NCI-H774 (cell line): ENCODE measurements at places on chromosomes 3 and 15.

DNA sequence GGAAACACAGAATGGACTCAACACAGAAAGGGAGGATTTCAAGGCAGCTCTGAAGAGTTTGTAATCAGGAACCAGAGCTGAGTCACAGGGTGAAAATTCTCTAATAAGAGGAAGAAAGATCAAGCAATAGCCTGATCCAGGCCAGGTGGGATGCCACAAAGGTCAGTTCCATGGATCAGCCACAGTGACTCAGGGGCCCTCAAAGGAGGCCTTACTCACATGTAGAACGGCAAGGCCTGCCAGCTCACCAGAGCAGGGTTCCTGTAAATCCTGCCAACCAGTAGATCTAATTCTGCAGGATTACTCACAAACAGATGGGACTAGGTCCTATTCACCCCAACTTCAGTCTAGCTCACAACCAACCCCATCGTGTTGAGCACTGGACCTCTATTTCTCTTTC lies 78.3 kb upstream of the PPP2R3A start:
- no peak for DNase-seq

GRCh38 chr3:59116233-59116537 lies 66.4 kb upstream of the CFAP20DC start:
- no peak for DNase-seq

DNA sequence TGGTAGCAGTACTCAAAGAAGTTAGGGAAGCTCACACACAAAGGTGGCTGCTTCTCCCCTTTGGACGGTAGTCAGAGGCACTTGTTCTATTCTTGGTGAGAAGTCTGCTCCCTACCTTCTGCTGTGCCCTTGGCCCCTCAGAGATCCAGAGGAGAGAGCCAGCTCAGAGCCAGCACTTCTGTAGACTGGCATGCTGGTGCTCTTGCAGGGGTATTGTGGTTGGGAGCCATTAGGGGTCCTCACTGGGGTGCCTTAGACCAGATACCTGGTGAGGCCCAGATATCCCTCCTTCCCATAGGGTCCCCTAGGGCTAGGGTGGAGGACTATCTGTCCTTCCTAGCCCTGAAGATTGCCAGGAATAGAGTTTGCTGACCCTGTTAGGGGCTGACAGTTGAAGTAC lies 140.6 kb downstream of the EEFSEC start:
- no peak for DNase-seq

DNA sequence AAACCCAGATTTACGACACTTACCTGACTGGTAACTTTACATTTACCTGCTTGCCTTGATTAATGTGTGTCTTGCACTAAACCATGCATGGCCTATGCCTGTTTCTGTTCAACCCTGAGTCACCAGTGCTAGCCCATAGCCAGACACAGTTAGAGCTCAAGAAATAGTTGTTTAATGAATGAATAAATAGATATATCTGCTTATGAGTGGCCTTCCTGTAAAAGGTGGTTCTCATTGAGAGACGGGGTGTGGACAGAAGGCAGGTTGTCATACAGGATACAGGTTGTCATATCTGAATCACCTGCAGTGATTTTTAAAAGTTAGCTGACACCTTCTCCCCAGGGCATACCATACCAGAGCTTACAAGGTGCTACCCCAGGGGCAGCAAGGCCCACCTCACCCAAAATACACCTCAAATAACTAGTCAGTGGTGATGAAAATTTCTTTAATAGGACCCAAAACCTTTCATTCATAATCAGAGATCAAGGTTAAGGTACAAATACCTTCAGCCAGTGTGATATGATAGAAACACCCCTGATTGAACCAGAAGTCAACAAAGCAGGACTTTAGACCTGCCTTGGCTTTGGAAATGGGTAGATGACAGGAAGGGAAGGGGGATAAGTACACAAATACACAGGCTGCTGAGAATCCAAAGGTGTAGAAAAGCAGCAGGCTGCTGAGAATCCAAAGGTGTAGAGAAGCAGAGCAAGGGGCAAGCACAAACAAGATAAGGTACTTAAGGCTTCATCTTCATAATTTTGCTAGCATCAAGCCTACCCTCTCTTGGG lies 45.4 kb upstream of the TSC22D2 start:
- no peak for DNase-seq

- no peak for DNase-seq
Measured at GRCh38 chr3:193983846-193984818, 151.8 kb upstream of the HES1 start.

DNA sequence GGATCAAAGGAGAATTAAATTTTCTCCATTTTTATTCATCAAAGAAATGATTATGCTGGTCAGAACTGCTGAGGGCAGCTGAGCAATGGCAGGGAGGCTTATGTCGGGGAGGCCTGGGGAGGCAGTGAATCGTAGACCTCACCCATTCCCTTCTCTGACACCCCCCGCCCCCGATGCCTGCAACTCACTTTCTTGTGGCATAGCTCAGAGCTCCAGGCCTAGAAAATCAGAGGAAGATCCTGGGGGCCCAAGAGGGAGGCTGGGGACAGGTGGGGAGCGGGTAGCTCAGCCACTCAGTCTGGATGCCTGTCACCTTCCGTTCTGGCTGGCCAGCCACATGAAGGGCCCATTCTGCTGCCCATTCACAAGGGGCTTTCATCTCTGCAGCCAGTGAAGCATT lies 1.1 kb upstream of the DNAH1 start:
- DNase-seq, result no peak

DNA sequence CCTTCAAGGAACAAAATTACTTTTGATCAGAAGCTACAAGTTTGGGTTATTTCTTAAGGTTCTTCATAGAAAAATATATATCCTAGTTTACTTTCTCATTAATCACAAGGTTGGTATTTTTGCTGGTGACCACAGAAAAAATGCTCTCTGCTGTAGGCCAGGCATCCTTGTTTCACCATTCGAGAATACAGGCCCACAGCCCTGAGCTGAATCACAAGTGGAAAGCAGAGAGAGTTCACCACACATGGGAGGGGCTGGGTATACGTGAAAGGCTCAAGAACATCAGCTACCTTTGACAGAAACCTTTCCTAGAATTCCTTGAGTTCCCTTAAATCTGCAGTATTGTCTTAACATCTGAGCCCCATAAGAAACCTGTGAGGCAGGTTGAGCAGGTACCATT lies 23.2 kb downstream of the CPEB1 start:
- DNase-seq, result no peak

DNA sequence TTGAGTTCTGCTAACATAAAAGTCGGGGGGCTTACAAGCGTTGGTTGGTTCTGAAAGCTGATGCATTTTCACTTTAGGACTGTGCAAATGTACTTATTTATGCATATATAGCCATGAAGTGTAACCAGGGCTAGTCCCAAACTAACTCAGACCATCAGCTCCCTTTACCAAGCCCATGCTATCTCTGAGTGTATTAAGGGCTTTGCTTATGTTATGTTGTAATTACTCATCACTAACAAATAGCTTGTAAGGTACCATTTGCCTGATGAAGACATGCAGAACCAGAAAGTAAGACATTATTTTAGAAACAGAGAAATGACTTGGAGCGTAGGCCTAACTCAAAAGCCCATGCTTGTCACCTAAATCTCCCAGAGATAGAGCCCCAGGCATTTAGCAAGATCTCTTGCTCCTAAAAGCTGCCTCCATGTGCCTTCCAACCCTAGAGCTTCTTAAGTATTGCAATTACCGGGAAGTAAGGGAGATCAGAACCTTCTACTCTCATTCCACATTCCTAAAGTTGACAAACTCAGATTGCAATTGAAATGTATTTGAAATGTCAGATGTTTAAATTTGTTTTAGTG lies 362.9 kb upstream of the RBMS3 start:
- no peak for DNase-seq

GRCh38 chr3:8413337-8413926 lies 88.2 kb upstream of the LMCD1 start:
- no peak for DNase-seq

GRCh38 chr15:69009341-69009740 lies 5.2 kb upstream of the NOX5 start:
- DNase-seq, result no peak

DNA sequence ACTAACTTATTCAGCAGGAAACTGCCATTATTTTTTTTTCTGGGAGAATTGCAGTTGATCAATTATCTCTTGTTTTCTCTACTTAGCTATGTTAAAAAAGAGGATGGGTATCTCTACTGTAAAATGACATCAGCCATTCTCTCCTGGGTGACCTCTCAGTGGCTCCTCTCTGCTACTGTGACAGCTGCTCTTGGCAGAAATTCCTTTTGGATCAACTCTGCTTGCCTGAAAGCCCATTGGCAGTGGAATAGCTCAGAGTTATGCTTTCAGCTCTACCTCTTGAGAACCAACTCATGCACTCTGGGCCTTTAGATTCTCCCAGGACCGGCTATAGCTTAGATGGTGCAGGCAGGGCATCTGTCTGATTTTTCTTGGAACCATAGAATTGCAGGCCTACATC lies 99.9 kb upstream of the GAP43 start:
- no peak for DNase-seq

GRCh38 chr15:31106495-31107300 lies 5.2 kb upstream of the TRPM1 start:
- DNase-seq, result no peak

- DNase-seq, result no peak
Measured at GRCh38 chr3:177208223-177208622, 10.9 kb upstream of the TBL1XR1 start.

DNA sequence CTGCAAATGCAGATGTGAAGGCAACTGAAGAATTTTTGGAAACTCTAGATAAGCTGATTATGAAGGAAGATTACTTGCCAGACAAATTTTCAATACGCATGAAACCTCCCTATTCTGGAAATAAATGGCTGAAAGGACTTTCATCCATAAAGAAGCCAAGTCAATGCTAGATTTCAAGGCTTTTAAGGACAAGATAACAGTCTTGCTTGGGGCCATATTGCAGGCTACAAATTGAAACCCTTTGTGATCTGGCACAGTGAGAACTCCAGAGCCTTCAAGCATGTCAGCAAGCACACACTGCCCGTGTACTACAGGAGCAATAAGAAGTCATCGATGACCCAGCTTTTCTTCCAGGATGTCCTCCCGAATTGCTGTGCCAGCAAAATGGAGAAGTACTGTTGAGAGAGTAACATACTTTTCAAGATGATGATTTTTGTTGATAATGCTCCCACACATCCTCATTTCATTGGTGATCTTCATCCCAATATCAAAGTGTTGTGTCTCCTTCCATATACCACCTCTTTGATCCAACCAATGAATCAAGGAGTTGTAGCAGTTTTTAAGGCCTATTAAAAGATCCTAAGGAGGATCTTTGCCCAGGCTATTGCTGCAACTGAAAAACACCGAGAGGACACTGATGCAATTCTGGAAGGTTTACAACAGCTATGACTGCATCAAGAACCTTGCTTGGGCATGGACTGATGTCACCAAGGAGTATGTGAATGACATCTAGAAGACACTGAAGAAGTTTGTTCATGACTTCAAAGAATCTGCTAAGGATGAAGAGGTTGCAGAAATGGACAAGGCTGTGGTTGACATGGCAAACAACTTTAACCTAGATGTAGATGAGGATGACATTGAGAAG lies 20.3 kb downstream of the CALML4 start:
- no peak for DNase-seq

GRCh38 chr3:154060238-154061000 lies 60.8 kb upstream of the ARHGEF26 start:
- no peak for DNase-seq

GRCh38 chr3:8052659-8053058 lies 449.0 kb upstream of the LMCD1 start:
- DNase-seq, result no peak

DNA sequence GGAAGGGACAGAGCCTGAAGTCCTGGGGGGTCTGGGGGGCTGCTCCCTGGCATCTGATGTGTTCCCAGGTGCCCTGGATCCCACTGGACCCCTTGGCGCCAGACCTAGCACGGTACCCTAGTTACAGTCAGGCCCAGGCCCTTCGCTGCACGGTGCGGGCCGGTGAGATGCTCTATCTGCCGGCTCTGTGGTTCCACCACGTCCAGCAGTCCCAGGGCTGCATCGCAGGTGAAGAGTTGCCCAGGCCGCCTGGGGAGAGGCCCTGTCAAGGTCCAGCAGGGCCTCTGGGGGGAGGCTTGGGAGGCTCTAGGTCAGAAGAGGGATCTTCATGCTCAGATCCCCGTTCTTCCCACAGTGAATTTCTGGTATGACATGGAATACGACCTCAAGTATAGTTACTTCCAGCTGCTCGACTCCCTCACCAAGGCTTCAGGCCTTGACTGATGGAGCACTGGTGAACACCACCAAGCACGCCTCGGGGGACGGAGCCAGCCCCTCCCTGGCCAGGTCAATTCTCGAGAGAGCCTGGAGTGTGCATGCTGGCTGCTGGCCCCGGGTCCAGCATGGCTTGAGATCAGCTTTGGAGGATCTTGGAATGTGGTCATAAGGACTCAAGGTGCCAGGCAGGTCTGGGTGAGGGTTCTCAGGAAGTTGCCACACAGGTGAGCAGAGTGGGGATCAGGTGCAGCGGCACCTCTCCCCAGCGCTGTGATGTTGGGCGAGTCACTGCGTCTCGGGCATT lies 1.8 kb upstream of the PLA2G4B start:
- no peak for DNase-seq

- DNase-seq, result no peak
Measured at GRCh38 chr15:58124585-58124984, 13.6 kb upstream of the AQP9 start.

- no peak for DNase-seq
Measured at GRCh38 chr15:93703092-93703739, 528.1 kb upstream of the MCTP2 start.

DNA sequence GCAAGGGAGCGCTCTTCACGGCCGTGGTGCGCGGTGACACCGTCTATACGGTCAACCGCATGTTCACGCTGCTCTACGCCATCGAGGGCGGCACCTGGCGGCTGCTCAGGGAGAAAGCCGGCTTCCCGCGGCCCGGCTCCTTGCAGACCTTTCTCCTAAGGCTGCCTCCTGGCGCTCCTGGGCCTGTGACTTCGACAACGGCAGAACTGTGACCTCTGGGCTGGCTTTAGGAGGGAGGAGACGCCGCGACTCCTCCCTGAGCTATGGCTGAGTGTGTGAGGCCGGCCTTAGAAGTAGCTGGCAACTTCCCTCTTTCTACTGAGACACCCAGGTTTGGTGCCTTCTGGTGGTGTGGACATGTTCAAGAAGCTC lies 1.4 kb downstream of the KBTBD13 start:
- DNase-seq, result no peak

GRCh38 chr15:70753101-70753829 lies 10.1 kb downstream of the UACA start:
- no peak for DNase-seq

DNA sequence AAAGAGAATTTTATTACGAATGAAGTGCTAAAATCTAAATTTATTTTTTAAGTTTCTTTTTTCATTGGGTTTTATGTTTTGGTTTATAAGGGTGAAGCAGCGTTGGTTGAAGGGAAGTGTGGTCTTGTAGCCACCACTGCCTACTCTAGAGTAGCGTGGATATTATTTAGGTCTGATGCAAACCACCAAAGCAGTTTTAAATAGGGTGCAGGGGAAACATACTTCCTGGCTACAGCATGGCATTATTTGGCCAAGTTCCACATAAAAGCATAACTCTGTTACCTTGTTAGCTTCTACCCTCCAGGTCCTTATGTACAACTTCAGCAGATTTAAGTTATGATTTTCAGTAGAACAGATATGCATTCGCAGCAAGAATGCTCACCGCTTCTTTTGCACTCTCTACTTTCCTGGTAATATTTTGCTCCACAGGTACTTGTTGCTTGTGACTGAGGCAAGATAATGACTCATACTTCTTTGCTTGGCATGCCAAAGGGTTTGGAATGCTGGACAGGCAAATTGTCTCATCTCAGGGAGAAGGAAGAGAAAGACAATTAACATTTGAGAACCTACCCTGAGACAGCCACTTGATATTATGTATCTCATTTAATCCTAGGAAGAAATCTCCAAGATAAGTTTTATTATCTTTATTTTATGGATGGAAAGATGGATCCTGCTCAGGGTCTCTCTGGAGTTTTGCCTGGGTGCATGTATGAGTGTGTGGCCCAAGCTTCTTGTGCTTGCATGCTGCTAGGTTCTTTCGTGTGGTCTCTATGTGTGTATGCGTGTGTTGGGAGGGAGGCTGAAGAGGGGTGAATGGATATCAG lies 5.4 kb downstream of the TGFBR2 start:
- DNase-seq, result no peak
